ENCODE measurements at places on chromosomes 13 and 19. TPM values are rescaled to one million over a fixed set of nuclear protein-coding genes. Genes with fewer than 3 reads are reported as not detected.

Gene SBK2
- total RNA-seq: not detected

Gene C19orf38
- 0.97 TPM for total RNA-seq

Gene STOML3
- total RNA-seq: not detected

Gene TNNI3
- total RNA-seq: not detected

Gene ZNF560
- not detected for total RNA-seq

Gene ZNF146
- 49.0 TPM for total RNA-seq

Gene NAPA
- 164 TPM for total RNA-seq

Gene LHFPL6
- total RNA-seq: 73.8 TPM

Gene UPK1A
- not detected for total RNA-seq

Gene FCGBP
- total RNA-seq: 3.8 TPM

Gene CBY2
- not detected for total RNA-seq

Gene TUBA3C
- not detected for total RNA-seq

Gene ZNF112
- 3.5 TPM for total RNA-seq

Gene ERICH6B
- not detected for total RNA-seq

Gene RGS9BP
- total RNA-seq: 1.5 TPM

Gene C19orf44
- 8.4 TPM for total RNA-seq

Gene PROSER3
- 7.5 TPM for total RNA-seq

Gene ATXN8OS
- not detected for total RNA-seq

Gene SLC7A9
- total RNA-seq: 0.33 TPM

Gene ALG5
- total RNA-seq: 21.0 TPM

Gene NKG7
- total RNA-seq: not detected

Gene SIGLEC7
- 2.2 TPM for total RNA-seq

Gene PLPPR3
- not detected for total RNA-seq

Gene TMC4
- not detected for total RNA-seq

Gene ZNF587B
- 10.3 TPM for total RNA-seq

Gene SPACA4
- total RNA-seq: not detected

Gene CEACAM20
- total RNA-seq: not detected

Gene TNPO2
- total RNA-seq: 54.8 TPM

Gene MBD3L3
- total RNA-seq: not detected

Gene VSIG10L
- total RNA-seq: 1.3 TPM

Gene CYP2F1
- not detected for total RNA-seq

Gene CBARP
- total RNA-seq: 0.99 TPM

Gene PGPEP1
- 50.3 TPM for total RNA-seq

Gene SLC25A42
- 15.8 TPM for total RNA-seq

Gene CALR3
- not detected for total RNA-seq

Gene DOHH
- 27.6 TPM for total RNA-seq

Gene MAP2K7
- total RNA-seq: 31.9 TPM

Gene PRTN3
- total RNA-seq: not detected

Gene RXFP2
- total RNA-seq: 0.17 TPM

Gene ZNF283
- total RNA-seq: 11.5 TPM

Gene GJA3
- total RNA-seq: not detected

Gene ZNF823
- total RNA-seq: 5.1 TPM

Gene TMEM86B
- 1.7 TPM for total RNA-seq

Gene CABP5
- not detected for total RNA-seq

Gene CEACAM7
- 0.83 TPM for total RNA-seq

Gene FFAR3
- not detected for total RNA-seq

Gene ZNF813
- 1.7 TPM for total RNA-seq

Gene MVB12A
- 54.0 TPM for total RNA-seq

Gene KBTBD7
- total RNA-seq: 4.0 TPM

Gene TPP2
- 31.6 TPM for total RNA-seq

Gene DPY19L3
- total RNA-seq: 13.6 TPM

Gene SMIM7
- total RNA-seq: 80.6 TPM
